ENCODE measurements at places on chromosomes 6 and 20.
A peak's percentile ranks its signal among the peaks of the same experiment; 100 is the strongest.

DNA sequence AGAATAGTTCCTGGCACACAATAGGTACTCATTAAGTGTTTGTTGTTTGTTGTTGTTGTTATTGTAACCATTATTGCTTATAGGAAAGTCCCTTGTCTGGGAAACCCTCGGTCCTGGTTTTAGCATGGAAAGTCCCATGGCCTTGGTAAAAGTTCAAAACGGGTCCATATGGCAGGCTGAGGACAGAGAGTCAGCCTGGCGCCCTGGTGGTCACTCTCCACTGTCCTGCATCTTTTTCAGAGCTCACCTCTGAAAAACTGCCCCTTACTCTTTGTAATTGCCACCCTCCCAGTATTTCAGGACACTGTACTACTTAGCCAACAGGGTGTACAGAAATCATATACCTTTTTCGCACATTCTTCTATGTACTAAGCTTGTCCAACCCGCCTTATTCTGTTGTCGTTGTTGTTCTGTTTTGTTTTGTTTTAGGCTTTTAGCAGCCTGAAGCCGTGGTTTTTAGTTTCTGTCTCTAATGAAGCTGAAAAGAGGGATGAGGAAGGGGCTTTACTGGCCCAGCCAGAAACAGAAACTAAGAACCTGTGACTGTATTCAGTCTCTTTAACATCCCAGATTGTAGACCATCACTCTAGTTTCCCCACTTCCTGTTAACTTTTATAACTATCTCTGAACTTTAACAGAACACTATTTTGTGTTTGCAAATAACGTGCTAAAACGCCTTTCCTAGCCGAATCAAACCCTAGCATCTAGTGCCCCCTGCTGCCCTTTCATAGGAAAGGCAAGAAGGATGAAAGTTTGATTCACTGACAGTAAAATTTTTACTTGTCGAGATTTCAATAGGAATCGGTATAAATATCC, 7.6 kb upstream of the TMEM14A start:
- DNase-seq, result peak; percentile 78

GRCh38 chr6:45535933-45536332, 158.2 kb upstream of the SUPT3H start:
- no peak for DNase-seq

DNA sequence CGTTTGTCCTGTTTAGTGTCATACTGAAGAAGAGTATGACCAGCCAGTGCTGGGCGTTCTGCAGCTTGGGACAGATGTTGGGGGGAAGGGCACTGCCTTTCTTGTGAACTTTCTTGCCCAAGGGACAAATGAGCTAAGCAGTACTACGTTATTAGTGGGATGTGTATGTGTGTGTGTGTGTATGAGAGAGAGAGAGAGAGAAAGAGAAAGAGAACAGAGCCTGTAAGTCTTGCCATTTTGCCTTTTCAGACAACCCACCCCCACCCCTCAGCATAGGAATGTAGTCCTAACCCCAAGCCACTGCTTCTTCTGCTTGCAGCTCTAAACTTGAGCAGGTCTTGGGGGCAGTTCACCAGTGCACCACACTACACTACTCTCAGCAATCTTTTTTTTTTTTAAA, 45.5 kb downstream of the E2F3 start:
- DNase-seq, result peak; percentile 29

DNA sequence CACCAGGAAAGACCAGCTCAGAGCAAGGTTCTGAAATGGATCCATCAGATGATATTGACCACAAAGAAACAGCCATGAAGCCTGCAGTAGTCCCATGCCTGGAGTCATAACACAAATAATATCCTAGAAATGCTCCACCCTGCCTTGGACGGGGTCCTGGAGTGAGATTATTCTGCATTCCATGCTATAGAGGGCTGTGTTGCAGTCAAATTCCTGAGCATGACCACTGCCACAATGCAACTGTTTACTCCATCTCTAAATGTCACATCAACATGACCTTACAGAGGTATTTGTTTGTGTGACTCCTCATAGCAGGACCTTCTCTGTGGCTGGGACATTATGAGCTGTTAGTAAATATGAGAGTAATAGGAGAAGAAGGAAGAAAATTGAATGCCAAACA, 257.5 kb upstream of the TCF21 start:
- peak; percentile 71 for DNase-seq

GRCh38 chr20:59571151-59571550, 33.2 kb upstream of the PHACTR3 start:
- no peak for DNase-seq

GRCh38 chr6:129504456-129504855, 205.5 kb downstream of the ARHGAP18 start:
- DNase-seq, result no peak

DNA sequence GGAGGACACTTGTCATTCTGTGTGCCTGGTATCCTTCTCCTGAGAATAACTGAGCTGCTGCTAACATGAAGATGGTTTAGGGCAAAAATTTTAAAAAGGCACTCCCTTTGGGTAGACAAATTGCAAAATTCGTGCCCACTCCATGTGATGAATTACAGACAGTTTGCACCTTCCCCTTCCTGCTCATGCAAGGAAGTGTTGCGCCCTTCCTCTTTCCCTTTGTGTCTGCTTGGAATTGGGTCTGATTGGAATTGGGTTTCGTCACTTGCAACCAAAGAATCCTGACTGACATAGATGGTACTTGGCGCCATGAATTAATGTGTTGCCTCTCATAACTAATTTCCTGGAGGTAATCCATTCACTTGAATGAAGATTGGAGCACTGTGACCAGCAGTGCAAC, 62.3 kb upstream of the SHLD1 start:
- no peak for DNase-seq

DNA sequence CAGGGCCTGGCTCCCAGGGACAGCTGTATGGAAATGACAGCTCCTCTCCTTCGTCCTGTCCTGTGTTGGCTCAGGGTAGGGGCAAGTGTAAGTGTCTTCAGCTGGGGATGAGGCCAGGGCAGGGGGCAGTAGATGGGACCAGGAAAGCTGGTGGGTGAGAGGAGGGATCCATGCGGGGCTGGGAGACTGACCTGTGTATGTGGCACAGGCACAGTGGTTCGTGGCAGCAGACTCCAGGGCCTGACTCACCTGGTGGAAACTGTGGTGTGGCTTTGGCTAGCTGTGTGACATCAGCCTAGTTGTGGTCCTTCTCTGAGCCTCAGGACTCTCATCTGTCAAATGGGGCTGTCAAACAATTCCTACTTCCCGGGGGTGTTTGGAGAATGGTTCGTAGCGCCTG, 13.7 kb upstream of the SCRT2 start:
- no peak for DNase-seq

DNA sequence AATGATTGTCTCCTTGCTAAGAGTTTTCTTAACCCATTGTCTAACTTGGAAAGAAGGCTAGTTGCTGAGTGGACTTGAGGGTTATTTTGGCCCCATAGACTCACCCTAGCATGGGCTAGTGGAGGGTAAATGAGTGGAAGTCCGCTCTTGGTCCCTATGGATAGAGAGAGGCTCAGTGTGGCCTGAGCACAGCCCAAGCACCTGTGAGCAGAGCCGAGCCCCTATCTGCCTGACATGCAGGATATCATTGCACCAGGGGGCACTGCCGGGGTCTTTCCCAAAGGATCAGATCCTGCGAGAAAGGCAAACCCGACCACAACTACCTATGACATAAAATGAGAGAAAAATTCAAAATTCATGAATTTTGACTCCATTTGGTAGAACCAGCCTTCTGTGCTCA, 70.6 kb upstream of the GGTLC1 start:
- DNase-seq, result no peak

- DNase-seq, result no peak
These were observed 45.3 kb downstream of the RRBP1 start for GRCh38 chr20:17636523-17637412.

DNA sequence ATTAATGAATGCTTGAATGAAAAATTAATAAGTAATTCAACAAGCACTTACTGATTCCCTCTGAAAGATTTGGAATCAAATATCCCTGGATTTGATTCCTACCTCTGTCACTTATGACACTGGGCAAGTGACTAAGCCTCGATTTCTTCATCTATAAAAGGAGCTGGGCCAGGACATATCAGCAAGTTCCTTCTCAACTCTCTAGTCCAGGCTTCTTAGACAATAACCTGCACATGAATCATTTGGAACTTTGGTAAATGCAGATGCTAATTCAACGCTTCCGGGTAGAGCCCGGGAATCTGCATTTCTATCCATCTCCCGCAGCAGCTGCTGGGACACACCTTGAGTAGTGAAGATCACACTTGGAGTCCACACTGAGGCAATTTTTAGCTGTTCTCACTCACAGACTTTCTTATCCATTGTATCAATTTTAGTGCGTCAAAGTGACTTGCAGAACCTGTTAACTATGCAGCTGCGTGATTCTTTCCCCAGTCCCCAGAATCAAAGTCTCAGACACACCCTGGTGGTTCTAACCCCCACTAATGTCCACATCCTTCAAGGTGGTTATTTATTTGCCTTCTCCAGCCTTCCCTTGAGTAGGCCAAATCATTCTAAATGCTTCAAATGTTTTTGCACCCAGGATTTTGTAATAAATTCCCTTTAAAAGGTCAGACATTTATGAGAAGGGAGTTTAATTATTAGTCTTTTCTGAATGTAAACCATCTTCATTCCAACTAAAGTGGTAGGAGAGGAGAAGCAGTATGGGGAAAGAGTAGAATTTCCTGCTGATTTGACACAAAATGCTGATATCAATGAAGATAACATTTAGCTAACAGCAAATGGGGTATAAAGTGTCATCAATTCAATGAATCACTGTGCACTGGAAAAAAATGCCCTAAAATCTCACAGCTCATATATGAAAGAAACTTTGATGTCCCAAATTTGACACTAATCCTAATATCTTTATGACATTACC, 26.0 kb upstream of the CCND3 start:
- DNase-seq, result peak; percentile 37

DNA sequence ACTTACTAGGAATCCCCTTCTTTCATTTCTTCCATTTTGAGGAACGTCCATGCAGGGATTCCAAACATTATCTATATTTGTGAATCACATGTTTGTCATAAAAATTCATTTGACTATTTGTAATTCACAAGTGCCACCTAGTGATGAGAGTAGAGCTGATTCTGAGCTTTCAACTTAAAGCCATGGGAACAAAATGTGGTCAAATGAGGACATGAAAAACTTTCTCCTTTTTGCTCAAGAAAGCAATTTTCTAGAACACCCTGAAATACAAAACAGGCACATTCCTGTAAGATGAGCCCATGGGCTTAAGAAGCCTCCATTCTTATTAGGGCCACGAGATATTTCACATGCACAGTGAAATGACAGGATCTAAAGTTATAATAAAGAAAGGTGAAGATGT, 12.3 kb downstream of the MAP3K7 start:
- peak; percentile 37 for DNase-seq

DNA sequence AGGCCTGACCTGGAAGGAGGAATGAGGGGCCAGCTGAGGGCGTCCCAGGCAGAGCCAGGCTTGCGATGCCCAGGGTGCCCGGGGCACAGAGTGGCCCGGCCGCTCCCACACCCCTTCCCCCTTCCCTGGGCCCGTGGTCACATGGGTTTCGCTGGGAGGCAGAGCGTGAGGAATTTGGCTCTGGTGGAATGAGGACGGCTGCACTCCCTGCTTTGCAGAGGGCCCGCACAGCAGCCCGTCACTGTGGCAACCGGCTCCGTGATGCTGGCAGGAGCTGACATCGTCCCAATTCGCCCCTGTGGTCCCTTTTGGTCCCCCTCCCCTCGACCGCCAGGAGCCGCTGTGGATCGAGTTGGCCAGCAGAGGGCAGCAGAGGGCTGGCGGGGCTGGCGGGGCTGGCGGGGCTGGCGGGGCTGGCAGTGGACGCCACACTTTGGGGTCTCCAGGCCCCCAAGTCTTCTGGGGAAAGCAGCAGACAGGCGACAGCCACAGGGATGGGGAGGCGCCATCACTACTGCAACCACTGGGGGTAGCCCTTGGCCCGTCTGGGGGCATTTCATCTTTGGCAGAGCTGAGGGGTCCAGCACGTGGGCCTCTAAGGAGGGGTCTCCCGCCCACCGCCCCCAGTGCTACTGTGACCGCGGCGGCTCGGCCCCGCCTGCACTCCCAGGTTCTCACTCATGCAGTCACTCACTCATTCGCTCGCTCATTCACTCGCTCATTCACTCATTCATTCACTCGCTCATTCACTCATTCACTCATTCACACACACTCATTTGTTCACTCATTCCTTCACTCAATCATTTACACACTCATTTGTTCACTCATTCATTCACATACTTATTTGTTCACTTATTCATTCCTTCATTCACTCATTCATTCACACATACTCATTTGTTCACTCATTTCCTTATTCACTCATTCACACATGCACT, 49.7 kb upstream of the BHLHE23 start:
- peak; percentile 29 for DNase-seq

GRCh38 chr20:63471981-63472831, at the start of gene KCNQ2:
Gene KCNQ2, minus strand, starts transcription at chr20:63472655. Its CDS starts 192 bp downstream, at chr20:63472463.
- DNase-seq, result no peak

DNA sequence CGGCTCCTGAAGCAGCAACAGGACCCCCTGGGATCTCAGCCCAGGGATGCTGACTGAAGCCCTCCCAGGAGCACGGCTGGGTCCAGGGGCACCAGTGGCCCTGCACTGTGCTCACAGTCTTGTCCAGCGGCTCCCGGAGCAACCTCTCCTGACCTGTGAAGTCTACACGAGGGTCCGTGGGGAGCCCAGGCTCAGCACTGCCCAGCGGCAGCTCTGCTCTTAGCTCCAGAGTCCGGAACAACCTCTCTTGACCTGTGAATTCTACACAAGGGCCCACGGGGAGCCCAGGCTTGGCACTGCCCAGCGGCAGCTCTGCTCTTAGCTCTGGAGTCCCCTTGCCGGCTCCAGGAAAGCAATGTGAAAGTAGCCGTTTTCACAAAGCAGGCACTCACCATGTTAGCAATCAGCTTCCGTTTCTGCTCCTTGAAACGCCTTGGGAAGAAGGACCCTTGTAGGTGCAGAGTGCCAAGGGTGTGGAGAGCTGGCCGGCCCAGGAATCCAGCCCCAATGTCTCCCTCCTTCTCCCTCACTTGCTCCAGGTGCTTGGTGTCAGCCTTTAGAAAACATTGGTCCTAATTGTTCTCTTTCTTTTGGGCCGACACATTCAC, 310.9 kb downstream of the CDH4 start:
- DNase-seq, result no peak

DNA sequence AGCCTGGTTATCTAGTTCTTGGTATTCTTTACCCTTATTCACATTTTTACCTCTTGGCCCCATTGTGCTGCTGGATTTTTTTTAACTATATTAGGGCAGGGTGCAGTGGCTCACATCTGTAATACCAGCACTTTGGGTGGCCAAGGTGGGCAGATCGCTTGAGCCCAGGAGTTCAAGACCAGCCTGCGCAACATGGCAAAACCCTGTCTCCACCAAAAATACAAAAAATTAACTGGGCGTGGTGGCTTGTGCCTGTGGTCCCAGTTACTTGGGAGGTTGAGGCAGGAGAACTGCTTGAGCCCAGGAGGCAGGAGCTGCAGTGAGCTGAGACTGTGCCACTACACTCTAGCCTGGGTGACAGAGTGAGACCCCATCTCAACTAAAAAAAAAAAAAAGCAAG, 12.2 kb upstream of the TAF8 start:
- DNase-seq, result no peak

GRCh38 chr6:3962291-3963280, 113.4 kb downstream of the FAM50B start:
- no peak for DNase-seq

- no peak for DNase-seq
These were observed 21.0 kb upstream of the ATXN1 start for GRCh38 chr6:16782278-16782677.
